ENCODE measurements at places on chromosomes 2 and 18.
A peak's percentile ranks its signal among the peaks of the same experiment; 100 is the strongest.

GRCh38 chr2:200348897-200349563, 42.5 kb downstream of the SPATS2L start:
- no peak for DNase-seq

DNA sequence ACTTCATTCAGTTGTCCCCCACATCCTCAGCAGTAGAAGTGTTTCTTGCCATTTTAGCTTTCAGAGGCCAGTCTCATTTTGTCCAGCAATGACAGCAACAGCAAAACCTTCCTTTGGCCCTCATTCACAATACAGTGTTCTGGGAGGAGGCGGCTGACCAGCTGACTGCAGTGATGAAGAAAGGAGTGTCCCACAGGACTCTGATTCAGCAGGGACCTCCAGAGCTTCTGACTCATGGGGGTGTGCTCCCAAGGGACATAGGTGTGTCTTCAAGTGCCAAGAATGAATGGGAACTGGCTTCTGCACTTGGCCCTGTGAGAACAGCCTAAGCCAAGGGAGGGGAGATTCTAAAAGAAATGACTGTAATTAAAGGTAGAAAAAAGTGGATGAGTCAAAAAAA, 147.0 kb upstream of the PELI1 start:
- peak; percentile 89 for DNase-seq

- no peak for DNase-seq
Observed at GRCh38 chr2:120787822-120788700, 52.4 kb downstream of the GLI2 start.

- no peak for DNase-seq
Observed at GRCh38 chr2:95376311-95377215, 25.9 kb upstream of the FAHD2A start.

GRCh38 chr2:232506709-232507108, 13.5 kb upstream of the PRSS56 start:
- no peak for DNase-seq

DNA sequence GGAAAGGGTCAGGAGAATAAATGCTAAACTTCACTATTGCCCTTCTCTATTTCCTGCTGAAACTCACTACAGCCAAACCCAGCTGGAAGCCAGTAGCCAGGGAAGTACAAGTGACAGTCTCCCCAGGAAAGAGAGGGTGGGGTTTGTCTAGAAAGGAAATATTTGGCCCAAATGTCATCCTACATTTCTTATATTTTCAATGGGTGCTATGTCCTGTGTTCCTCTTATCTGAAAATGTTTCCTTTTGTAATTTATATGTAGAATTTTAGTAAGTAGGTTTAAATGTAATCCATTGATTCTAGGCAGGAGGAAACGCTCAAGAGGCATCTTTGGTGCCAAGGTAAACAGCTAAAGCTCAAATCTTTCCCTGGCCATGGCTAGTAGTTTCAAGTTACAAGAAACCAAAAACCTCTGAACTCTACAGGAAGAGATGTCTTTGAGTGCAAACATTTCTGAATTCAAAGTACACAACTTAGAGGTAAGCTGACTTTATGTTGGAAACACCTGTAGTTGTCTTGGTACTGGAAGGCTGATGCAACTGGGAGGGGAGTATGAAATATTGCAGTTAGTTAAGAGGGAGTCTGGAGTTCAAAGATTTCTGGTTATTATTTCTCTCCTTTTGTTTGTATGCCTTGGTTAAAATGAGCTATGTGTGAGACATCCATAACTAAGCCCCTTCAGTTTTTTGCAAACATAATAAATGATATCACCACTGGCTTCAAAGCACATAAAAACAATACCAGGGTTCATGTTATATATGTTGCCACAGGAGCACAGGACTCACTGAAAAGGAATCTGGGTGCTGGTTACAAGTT, 356.1 kb upstream of the ZC3H15 start:
- DNase-seq, result peak; percentile 76

- DNase-seq, result no peak
Observed at GRCh38 chr18:9520666-9521065, 45.4 kb downstream of the RALBP1 start.

- no peak for DNase-seq
Observed at GRCh38 chr2:105403241-105403782, 4.5 kb upstream of the FHL2 start.

DNA sequence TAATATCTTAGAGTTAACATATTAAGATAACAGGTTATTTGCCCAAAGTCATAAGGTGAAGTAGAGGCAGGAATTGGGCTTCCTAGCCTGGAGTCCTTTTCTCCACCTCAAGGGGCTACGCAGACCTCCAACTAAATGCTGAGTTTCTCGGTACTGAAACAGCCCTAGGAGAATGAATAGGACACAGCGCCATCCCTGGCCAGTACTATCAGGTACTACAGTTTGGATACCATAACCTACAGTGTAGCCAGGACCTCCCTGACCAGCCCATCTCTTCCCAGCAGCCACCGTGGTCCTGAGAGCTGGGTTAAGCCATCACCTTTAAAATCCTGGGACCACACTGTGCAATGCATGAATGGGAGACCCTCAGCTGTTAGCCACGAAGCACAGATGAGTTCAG, 15.7 kb downstream of the CASP8 start:
- no peak for DNase-seq

DNA sequence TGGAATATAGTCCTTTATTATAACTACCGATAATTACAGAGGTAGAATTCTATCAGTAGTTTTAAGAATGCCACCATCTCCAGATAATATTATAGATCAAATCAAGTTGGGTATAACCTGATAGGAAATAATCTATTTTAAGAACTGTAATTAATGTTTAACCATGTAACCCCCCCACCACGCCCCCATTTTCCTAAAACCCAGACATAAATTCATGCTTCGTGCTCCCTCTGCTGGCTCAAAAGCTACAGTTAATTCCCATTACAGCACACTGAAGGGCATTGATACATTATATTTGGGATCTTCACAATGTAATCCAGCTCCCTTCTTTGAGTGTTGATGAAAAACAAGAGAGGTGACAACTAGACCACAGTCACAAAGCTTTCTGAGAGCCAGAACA, 228.0 kb upstream of the SMAD7 start:
- DNase-seq, result no peak

DNA sequence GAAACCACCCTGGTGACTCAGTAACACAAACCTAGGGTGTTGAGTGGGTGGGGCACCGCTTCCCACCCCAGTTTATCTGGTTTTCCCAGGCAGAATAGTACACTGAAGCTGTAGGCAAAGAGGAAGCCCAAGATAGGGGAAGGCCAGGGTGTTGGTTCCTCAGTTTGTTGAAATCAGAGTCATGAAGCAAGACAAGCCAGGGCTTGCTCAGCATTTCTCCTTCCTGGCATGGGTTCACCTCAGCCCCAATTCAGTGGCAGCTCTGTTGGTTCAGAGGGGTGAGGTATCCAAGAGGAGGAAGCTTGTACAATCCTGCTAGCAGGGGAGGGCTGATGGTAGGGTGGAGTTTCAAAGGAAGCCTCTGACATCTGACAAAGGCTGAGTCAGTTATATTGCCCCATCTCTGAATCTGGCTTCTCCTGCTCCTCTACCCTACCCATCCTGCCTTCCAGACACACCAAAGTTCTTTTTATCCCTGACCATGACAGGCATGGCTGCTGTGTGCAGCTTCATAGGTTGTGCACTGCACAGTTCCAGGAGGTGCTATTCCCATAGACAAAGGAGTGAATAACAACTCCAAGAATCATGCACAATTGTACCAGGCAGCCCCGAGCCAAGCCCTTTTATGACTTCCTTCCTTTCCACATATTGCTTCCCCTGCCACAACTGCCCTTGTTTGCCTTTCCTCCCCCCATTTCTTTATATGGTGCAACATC, 24.9 kb upstream of the RAB10 start:
- peak; percentile 94 for DNase-seq

- DNase-seq, result no peak
Observed at GRCh38 chr2:228675646-228676045, 494.2 kb upstream of the SPHKAP start.

DNA sequence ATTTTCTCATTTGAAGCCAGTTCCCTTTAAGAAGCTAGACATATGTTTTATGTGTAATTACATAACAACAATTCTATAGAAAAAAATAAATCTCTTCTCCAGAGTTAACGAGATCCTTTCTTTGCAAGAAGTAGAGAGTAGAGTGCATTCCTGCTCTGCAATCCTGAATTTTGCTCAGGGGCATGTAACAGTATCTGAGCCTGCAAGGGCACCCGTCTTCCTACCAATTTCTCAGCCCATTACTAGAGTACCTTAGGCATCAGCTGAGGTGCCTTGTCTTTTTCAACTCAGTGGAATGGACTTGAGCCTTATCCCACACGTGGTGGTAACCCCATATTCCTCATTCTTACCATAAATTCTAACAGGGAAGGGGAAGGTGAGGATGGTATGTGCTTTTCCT, 205.9 kb downstream of the IKZF2 start:
- DNase-seq, result no peak

GRCh38 chr2:96916156-96916630, 46.3 kb upstream of the SEMA4C start:
- peak; percentile 21 for DNase-seq

DNA sequence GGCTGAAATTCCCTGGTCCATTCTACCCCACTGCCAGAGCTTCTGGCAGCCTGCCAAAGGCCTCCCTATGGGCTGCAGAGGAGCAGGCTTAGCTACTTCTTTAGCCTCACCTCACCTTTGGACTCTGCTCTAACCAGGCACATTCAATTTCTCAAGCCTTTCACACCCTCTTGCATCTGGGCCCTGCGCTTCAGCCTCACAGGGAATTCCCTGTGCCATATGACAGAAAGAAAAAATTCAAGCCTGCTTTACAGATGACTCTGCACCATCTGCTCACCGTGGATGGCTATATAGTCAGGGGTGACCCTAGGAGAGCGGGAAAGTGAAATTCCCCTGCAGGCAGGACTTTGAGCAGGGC, 62.5 kb downstream of the REEP1 start:
- peak; percentile 41 for DNase-seq

- DNase-seq, result peak; percentile 21
Observed at GRCh38 chr2:71070294-71071093, 2.0 kb downstream of the NAGK start.

GRCh38 chr18:75219745-75220375, 9.3 kb downstream of the TSHZ1 start:
- DNase-seq, result no peak

DNA sequence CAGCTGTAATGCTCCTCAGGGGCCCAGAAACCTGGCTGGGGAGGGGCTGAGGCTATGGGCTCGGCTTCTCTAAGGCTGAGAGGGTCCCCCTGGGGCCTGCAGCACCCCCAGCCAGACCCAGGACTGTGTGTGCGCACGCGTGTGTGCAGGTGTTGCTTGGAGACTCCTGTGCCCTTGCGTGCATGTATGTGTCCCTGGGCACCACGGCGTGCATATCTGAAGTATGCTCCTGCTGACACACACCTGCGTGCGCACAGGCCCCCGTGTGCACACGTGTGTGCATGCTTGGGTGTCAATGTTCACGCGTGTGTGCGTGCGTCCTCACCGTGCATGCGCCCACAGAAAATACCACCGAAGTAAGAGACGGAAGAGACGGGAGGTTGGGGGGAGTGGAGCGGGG, 14.9 kb upstream of the ECEL1 start:
- DNase-seq, result no peak
